ENCODE measurements at places on chromosomes 6 and 20. TPM values are rescaled to one million over a fixed set of nuclear protein-coding genes. Genes with fewer than 3 reads are reported as not detected.

- H3K27ac ChIP-seq: no peak overlapping the region
- DNase-seq: peak; percentile 71
- no peaks in the 10 kb centered on the region for H3K36me3 ChIP-seq
- H3K4me1 ChIP-seq: no peaks in the 10 kb centered on the region
- H3K4me3 ChIP-seq: no peak overlapping the region
Observed at GRCh38 chr6:137076277-137077068, 31.7 kb upstream of the IL20RA start.

DNA sequence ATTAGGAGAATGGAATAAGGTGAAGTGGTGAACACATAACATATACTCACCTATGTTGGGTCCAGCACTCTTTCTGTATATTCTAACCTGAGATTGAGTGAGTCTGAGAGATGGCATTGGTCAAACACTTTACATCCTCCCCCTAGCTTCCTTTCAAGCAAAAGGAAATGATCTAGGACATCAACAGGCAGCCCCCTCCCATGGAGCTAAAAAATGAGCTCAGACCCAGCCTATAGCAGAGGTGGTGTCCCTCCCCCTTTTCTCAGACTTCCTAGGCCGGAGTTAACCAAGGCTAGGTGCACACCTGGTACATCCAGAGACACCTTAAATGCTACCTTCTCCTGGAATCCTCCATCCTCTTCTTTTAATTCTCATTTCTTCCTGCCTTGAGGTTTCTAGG is 5.5 kb upstream of the SDC4 start:
- H3K4me3 ChIP-seq: no peak overlapping the region
- DNase-seq: no peak
- H3K36me3 ChIP-seq: no peaks in the 10 kb centered on the region
- H3K27ac ChIP-seq: no peak overlapping the region
- peaks cover 7% of the 10 kb centered on the region for H3K4me1 ChIP-seq

GRCh38 chr6:124203101-124203811 is 399.6 kb downstream of the NKAIN2 start:
- no peaks in the 10 kb centered on the region for H3K36me3 ChIP-seq
- no peak overlapping the region for H3K27ac ChIP-seq
- no peaks in the 10 kb centered on the region for H3K27me3 ChIP-seq

DNA sequence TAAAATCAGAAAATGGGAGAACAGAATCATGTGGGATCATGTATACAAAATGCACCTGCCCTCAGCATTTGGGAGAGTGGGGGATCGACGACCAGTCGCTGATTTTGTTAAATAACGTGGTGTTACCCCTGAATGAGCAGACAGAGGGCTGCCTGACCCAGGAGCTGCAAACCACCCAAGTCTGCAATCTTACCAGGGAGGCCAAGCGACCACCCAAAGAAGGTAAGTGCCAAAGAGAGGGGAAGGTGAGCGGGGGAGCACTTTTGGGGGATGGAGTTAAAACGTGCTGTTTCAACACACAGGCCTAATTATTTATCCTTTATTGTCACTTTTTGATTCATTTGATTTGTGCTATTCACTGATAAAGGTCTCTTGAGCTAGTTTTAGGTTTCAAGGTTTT is 4.1 kb downstream of the ADGRB3 start:
- H3K27ac ChIP-seq: no peak overlapping the region
- H3K36me3 ChIP-seq: no peaks in the 10 kb centered on the region
- H3K4me1 ChIP-seq: no peaks in the 10 kb centered on the region

DNA sequence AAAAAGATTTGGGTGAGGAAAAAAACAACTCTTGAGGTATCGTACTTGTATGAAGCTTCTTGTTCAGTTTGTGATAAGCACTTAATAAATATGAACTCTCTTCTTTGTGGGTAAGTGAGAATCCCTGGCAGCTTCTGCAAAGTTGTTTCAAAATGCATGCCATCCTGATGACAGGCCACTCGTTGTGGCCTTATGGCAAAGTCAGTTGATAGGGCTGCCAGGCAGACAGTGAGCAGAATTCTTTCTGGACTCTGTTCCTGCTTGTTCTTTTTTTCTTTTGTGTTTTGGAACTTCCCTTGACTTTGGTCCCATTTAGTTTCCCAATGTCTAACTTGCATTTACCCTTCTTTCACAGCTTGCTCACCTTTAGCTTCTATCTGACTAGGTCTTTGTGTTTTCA is 983.5 kb upstream of the FLRT3 start:
- no peaks in the 10 kb centered on the region for H3K27me3 ChIP-seq
- no peak overlapping the region for H3K4me3 ChIP-seq
- DNase-seq: no peak
- no peak overlapping the region for H3K27ac ChIP-seq
- H3K4me1 ChIP-seq: no peaks in the 10 kb centered on the region

DNA sequence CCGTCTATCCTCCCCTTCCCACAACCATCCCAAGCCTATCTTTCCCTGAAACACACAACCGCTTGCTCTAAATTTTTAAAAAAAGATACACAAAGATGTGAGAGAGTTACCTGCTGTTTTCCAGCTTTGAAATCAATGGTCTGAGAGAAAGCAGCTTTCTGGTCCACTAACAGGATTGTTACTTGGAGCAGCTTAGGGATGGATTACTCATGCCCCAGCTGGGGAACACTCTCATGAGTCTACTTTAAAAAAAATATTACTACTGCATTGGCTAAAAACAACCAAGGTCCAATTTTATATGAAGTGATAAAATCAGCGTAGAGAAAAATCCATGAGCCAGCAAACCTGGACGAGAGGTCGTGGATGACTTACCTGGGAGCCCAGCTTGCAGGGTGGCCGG is 29.6 kb upstream of the FOXC1 start:
- H3K4me1 ChIP-seq: no peaks in the 10 kb centered on the region
- no peak overlapping the region for H3K4me3 ChIP-seq
- no peak overlapping the region for H3K27ac ChIP-seq
- H3K27me3 ChIP-seq: no peaks in the 10 kb centered on the region

DNA sequence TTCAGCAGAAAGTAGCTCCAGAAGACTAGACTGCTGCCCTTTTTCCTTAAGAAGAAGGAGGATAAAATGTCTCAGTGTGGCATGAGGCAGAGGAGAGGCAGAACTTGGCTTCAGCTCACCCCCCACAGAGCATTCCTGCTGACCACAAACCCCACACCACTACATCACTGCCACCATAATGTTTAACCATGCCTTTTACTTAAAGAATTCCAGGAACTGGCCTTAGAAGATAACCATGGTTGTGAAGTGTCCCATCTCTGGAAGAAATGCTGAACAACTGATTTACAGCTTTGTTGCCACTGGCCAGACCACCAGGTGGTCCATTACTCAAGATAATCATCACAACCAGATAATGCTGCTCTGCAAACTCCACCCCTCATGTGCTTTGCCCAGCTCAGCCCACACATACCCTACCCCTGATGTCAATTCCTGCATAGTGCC is 154.1 kb downstream of the CD24 start:
- no peaks in the 10 kb centered on the region for H3K4me1 ChIP-seq
- no peak overlapping the region for H3K27ac ChIP-seq
- H3K36me3 ChIP-seq: no peaks in the 10 kb centered on the region

GRCh38 chr6:18405477-18406293 is 18.5 kb downstream of the RNF144B start:
- H3K4me1 ChIP-seq: no peaks in the 10 kb centered on the region
- DNase-seq: no peak
- no peak overlapping the region for H3K27ac ChIP-seq

- no peak for DNase-seq
- no peaks in the 10 kb centered on the region for H3K36me3 ChIP-seq
- H3K4me1 ChIP-seq: peaks cover 15% of the 10 kb centered on the region
- no peak overlapping the region for H3K27ac ChIP-seq
Observed at GRCh38 chr6:33898771-33899170, 95.0 kb upstream of the MLN start.

DNA sequence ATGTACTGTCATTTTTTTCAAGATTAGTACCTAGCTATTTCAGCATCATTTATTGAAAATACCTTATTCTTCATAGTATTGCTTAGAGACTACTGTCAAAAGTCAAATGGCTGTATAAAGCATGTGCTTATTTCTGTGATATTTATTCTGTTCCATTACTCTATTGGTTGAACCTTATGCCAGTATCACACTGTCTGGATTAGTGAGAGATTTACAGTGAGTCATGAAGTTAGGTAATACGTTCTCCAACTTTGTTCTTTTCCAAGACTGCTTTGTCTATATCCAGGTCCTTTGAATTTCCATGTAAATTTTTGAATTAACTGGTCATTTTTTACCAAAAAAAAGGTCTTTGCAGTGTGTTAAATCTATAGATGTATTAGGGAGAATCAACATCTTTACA is 18.6 kb upstream of the RNF217 start:
- no peaks in the 10 kb centered on the region for H3K27me3 ChIP-seq
- H3K27ac ChIP-seq: no peak overlapping the region
- no peak for DNase-seq
- no peaks in the 10 kb centered on the region for H3K36me3 ChIP-seq
- H3K4me3 ChIP-seq: no peak overlapping the region

GRCh38 chr20:62766716-62767115 is 29.6 kb upstream of the MRGBP start:
- no peak overlapping the region for H3K27ac ChIP-seq
- no peaks in the 10 kb centered on the region for H3K27me3 ChIP-seq
- H3K4me3 ChIP-seq: no peak overlapping the region
- H3K36me3 ChIP-seq: no peaks in the 10 kb centered on the region

DNA sequence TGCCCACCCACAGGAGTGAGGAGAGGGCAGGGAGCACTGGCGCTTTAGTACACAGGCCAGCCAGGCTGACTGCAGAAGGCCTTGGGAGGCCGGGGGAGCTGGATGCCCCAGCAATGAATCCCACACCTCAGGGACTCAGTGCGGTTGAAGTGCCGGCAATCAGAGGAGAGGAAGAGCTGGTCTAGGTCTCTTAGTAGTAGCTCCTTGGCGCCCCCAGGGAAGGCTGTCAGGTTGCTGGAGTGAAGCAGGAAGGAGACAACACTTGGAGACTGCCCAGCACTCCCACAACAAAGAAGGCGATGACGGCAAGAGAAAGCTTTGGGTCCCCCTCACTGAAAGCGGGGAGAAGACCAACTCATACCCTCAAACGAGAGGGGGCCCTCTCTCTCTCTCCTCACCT is 8.3 kb upstream of the TNXB start:
- H3K27me3 ChIP-seq: no peaks in the 10 kb centered on the region
- peaks cover 59% of the 10 kb centered on the region for H3K36me3 ChIP-seq
- H3K27ac ChIP-seq: no peak overlapping the region
- DNase-seq: no peak

DNA sequence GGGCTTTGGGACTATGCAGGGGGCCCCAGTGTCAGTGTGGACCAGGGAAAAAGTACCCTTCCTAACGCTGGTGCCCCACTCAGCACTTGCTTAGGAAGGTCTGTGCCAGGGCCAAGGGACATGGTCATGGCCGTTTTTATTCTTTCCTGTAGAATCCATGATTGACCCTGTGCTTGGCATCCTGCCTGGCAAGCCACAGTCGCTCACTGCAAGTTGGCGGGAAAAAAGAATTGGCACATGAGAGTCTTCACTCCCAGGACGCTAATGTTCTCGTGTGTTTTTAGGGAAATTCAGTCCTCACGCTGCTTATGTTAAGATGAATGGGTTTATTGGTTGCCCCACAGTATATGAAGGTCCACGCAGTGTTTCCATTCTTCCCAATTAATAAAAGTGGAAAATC is 253.4 kb downstream of the CDH4 start:
- no peaks in the 10 kb centered on the region for H3K36me3 ChIP-seq
- DNase-seq: no peak
- H3K27me3 ChIP-seq: no peaks in the 10 kb centered on the region
- H3K4me1 ChIP-seq: no peaks in the 10 kb centered on the region
- H3K4me3 ChIP-seq: no peak overlapping the region

GRCh38 chr20:32941155-32941885 is 62.9 kb downstream of the SUN5 start:
- H3K36me3 ChIP-seq: no peaks in the 10 kb centered on the region
- no peaks in the 10 kb centered on the region for H3K27me3 ChIP-seq
- no peak for DNase-seq

DNA sequence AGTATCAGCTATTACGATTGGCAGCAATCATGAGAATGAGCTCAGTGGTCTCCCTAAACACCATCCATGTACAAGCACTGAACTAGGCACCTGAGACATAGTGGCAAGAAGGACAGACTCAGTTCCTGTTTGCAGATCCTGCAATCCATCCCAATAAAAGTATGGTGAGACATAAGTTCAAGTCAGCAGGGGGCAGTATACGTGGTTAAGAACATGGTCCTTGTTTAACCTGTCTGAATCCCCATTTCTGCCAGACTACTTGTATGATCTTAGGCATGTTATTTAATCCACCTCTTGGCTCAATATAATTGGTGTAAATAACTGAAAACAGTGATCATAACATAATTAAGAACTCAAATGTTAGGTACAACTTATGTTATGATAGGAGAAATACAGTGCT is 33.2 kb upstream of the PNISR start:
- H3K36me3 ChIP-seq: no peaks in the 10 kb centered on the region
- no peak overlapping the region for H3K27ac ChIP-seq
- no peaks in the 10 kb centered on the region for H3K27me3 ChIP-seq
- H3K4me1 ChIP-seq: no peaks in the 10 kb centered on the region

DNA sequence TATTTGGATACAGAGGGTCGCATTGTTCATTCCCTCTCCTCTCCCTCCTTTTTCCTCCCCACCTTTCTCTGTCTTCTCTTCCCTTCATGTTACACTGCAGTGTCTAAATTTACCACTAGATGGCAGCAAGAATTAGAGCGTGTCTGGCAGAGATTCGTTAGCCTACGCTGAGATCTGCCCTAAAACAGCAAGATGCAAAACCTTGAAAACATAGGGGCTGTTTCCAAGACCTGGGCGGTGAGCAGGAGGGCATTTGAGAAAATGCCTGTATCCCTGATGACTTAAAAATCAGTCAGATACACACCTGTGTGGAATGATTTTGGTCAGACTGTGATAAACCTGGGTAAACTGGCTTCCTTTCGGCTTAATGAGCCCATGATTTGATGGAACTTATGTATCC is 101.5 kb upstream of the ISM1 start:
- no peaks in the 10 kb centered on the region for H3K27me3 ChIP-seq
- peak; percentile 38 for DNase-seq
- H3K4me3 ChIP-seq: no peak overlapping the region
- no peaks in the 10 kb centered on the region for H3K4me1 ChIP-seq
- H3K36me3 ChIP-seq: peaks cover 51% of the 10 kb centered on the region
- no peak overlapping the region for H3K27ac ChIP-seq

DNA sequence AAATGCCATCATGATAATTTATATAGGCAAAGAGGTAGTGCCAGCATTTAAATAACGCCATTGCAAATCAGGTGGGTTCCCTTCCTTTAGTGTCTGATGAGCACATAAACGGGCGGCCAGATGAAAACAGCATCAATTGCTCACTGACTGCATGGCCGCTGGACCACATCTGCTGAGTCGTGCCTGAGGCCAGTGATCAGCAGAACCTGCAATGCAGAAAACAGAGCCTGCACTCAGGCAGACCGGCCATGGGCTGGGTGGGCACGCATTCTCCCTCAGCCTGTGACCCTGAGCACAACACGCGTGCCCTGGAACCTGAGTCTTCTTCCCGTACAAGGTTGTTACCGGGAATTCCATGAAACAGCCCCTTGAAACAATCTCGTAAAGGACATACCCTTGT is 144.0 kb upstream of the THBS2 start:
- H3K4me3 ChIP-seq: no peak overlapping the region
- H3K27ac ChIP-seq: no peak overlapping the region
- H3K4me1 ChIP-seq: no peaks in the 10 kb centered on the region
- DNase-seq: no peak

Gene DUSP15
- 11.2 TPM for polyA plus RNA-seq

Gene OR2B6
- 0.07 TPM for polyA plus RNA-seq

Gene RNF182
- 1.6 TPM for polyA plus RNA-seq

Gene MOG
- polyA plus RNA-seq: 0.04 TPM

Gene DSTN
- 304 TPM for polyA plus RNA-seq

Gene GNMT
- 0.54 TPM for polyA plus RNA-seq

Gene HCK
- polyA plus RNA-seq: 10.8 TPM

Gene HTR1E
- polyA plus RNA-seq: 0.07 TPM

Gene NTSR1
- 1.1 TPM for polyA plus RNA-seq

Gene SNX3
- 284 TPM for polyA plus RNA-seq

Gene NHLRC1
- polyA plus RNA-seq: 2.6 TPM
